Activated CD4-positive, alpha-beta memory T cell treated with anti-CD3 and anti-CD28 coated beads, Interleukin-2, amount 10 ng/mL, durations not matched to agents 7 days and 5 days (primary cell): ENCODE measurements at places on chromosomes 5 and 9.

DNA sequence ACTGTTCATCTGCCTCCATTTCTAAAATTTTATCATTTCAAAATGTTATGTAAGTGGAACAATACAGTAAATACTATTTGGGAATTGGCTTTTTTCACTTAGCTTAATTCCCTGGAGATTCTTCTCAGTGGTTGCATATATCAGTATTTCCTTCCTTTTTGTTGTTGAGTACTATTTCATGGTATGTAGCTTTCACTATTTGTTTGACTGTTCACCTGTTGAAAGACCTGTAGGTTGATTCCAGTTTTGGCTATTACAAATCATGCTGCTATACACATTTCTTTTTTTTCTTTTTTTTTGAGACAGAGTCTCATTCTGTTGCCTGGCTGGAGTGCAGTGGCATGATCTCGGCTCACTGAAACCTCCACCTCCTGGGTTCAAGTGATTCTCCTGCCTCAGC lies 33.0 kb upstream of the PWWP2A start:
- H3K36me3 ChIP-seq: no peaks in the 10 kb centered on the region
- no peak overlapping the region for H3K27ac ChIP-seq
- H3K4me3 ChIP-seq: no peak overlapping the region
- no peak for DNase-seq
- no peaks in the 10 kb centered on the region for H3K27me3 ChIP-seq

- no peak overlapping the region for H3K4me3 ChIP-seq
- no peaks in the 10 kb centered on the region for H3K36me3 ChIP-seq
Observed at GRCh38 chr9:118575341-118576070, 793.7 kb downstream of the BRINP1 start.

DNA sequence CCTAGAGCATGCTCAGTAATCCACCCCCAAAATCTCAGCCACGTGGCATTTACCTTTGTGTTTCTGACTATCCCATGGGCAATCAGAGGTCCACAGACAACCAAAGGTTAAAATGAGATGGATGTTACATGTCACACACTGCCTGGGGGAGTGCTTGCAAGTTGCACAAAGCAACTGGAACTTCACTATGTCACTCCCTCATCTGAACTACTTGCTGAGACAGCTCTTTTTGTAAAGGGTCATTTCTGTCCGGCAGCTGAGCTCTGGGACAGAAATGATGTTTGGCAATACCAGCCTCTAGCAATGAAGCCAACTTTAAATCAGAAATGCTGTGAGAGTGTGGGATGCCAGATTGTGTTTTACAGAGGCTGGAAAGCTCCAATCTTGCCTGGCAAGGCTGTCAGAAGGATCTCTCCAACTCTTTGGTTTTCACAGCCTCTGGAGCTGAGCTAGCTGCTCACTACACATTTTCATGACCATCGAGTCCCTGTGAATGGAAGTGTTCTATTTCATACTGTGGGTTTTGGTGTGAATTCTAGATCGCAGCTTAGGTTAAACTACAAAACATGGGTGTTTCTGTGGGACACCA lies 66.3 kb upstream of the TMEM215 start:
- no peaks in the 10 kb centered on the region for H3K4me1 ChIP-seq
- H3K27ac ChIP-seq: no peak overlapping the region
- DNase-seq: no peak
- H3K27me3 ChIP-seq: no peaks in the 10 kb centered on the region
- no peak overlapping the region for H3K4me3 ChIP-seq

DNA sequence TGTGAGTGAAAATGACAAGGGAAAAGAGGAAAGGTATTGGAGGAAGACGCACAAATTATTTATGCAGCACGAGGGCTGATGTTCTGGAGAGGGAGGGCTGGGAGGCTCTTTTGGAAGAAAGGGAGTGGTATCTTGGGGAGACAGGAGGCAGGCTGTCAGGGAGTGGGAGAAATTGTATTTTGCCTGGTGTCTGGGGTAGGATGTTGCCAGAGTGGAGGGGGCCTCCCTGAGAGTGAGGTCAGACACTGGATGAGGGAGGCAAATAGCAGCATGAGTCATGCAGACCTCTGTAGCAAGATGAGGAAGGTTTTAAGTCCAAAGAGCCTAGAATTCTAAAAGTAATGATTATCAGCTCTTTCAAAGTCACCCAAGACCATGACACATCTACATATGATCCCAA lies 158.0 kb downstream of the DMRT2 start:
- H3K27ac ChIP-seq: no peak overlapping the region
- H3K4me3 ChIP-seq: no peak overlapping the region
- no peaks in the 10 kb centered on the region for H3K36me3 ChIP-seq
- H3K27me3 ChIP-seq: no peaks in the 10 kb centered on the region

DNA sequence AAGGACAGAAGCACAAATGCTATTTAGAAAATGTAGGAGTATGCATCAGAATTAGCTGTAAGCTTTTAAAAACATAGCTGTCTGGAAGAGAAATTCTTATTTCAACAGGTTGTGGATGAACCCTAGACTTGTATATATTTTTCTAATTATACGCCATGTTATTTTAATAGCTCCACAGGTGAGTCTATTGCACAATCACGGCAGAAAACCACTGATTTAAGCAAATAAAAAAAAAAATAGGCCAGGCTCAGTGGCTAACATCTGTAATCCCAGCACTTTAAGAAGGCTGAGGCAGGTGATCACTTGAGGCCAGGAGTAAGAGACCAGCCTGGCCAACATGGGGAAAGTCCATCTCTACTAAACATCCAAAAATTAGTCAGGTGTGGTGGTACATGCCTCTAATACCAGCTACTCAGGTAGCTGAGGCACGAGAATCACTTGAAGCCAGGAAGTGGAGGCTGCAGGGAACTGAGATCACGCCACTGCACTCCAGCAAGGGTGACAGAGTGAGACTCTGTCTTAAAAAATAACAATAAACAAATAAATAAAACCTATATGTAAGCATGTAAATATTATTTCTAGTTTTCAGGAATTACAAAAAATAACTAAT lies 11.7 kb downstream of the TRIM23 start:
- peaks cover 45% of the 10 kb centered on the region for H3K36me3 ChIP-seq
- no peaks in the 10 kb centered on the region for H3K4me1 ChIP-seq
- H3K27ac ChIP-seq: no peak overlapping the region
- H3K4me3 ChIP-seq: no peak overlapping the region
- no peak for DNase-seq

- peaks cover 2% of the 10 kb centered on the region for H3K4me1 ChIP-seq
- no peak overlapping the region for H3K27ac ChIP-seq
- H3K36me3 ChIP-seq: no peaks in the 10 kb centered on the region
- no peak for DNase-seq
- peaks cover 2% of the 10 kb centered on the region for H3K27me3 ChIP-seq
Observed at GRCh38 chr5:149664666-149665415, 65.3 kb upstream of the PPARGC1B start.

DNA sequence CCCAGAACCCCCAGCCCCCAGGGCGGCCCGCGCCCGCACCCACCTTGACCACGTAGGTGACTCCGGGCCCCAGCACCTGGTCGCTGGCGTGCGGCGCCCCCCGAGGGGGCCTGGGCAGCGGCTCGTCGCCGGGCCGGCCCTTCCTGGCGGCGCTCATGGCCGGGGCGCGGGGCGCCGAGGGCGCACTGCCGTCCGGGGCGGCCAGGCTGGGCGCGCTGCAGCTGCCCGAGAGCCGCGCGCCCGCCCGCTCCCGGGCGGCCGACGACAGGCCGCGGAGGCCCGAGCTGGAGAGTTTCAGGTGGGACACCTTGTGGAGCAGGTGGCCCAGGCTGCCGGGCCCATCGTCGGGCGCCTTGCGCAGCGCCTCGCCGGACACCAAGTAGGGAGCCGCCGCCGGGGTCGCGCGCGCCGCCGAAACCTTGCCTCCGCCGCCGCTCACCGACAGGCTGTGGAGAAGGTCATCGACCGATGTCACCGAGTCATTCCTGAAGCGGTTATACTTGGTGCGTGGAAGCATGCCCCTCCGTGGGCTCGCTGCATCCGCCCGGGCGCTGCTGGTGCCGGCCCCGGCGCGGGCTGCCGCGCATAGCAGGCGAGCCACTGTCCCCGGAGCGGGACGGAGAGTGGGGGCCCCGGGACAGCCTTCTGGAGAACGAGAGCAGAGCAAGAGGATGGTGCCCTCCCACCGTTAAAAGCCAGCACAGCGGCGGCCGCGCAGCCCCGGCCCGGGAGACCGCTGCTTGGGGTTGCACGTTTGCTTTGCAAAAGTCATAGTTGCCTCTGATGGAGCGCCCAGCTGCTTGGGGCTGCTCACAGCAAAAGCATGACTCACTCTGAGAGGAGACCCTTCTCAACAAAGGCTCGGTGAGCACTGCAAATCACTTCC lies at the start of gene SHC3:
SHC3 (minus strand) TSS at position 875 of the 886 bp plus-strand sequence; CDS start at position 517, 358 bp downstream.
- no peak within 1 kb of the TSS for H3K27ac ChIP-seq
- H3K36me3 ChIP-seq: peaks cover 3% of the 10 kb centered on the region
- peaks cover 16% of the 10 kb centered on the region for H3K4me1 ChIP-seq
- DNase-seq: no peak
- peaks cover 69% of the 10 kb centered on the region for H3K27me3 ChIP-seq

GRCh38 chr9:82584349-82584863 lies 478.5 kb downstream of the RASEF start:
- DNase-seq: no peak
- no peak overlapping the region for H3K4me3 ChIP-seq
- no peaks in the 10 kb centered on the region for H3K4me1 ChIP-seq
- no peaks in the 10 kb centered on the region for H3K27me3 ChIP-seq
- H3K36me3 ChIP-seq: no peaks in the 10 kb centered on the region
- H3K27ac ChIP-seq: no peak overlapping the region

DNA sequence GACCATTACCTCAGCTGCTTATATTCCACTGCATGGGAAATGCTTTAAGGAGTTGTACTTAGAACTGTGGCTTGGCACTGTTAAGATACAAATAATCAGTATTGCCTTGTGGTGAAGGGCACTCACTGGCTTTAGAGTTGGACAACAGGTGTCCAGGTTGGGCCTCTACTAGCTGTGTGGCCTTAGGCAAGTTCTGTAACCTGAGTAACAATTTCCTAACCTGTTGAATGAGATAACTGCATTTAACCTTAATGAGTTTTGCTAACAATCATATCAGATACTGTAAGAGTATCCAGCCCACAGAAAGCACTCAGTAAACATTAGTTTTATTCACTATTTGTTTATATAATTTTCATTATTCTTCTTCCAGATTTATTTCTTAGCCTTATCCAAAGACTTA lies 17.2 kb upstream of the HK3 start:
- H3K4me3 ChIP-seq: no peak overlapping the region
- DNase-seq: no peak
- peaks cover 24% of the 10 kb centered on the region for H3K36me3 ChIP-seq
- peaks cover 9% of the 10 kb centered on the region for H3K4me1 ChIP-seq

GRCh38 chr5:33631786-33632185 lies 191.0 kb downstream of the TARS1 start:
- no peaks in the 10 kb centered on the region for H3K27me3 ChIP-seq
- no peak overlapping the region for H3K4me3 ChIP-seq
- no peak overlapping the region for H3K27ac ChIP-seq
- no peaks in the 10 kb centered on the region for H3K4me1 ChIP-seq
- H3K36me3 ChIP-seq: no peaks in the 10 kb centered on the region

GRCh38 chr5:78277715-78278114 lies 16.8 kb downstream of the AP3B1 start:
- no peaks in the 10 kb centered on the region for H3K27me3 ChIP-seq
- H3K4me3 ChIP-seq: no peak overlapping the region
- no peak overlapping the region for H3K27ac ChIP-seq
- no peak for DNase-seq
- H3K4me1 ChIP-seq: peaks cover 2% of the 10 kb centered on the region

DNA sequence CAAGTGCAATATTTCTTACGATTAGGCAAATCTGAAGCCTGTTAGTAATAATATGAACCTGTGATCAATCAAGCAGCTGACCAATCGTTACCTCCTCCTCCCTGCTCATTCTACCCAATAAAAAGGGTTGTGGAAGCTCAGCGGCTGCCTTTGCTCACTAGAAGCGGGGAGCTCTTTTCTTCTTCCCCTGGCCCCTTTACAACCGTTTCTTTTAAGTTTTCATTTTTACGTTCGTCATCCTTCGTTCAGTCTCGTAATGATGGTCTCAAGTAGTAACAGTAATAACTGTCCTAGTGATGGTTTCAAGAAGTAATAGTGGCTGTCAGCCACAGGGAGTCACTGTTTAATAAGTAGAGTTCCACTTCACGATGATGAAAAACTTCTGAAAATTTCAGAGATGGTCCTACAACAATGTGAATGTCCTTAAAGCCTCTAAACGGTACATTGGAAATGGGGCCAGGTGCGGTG lies 6.2 kb downstream of the UGT3A2 start:
- H3K4me3 ChIP-seq: no peak overlapping the region
- no peaks in the 10 kb centered on the region for H3K36me3 ChIP-seq
- no peak overlapping the region for H3K27ac ChIP-seq
- H3K27me3 ChIP-seq: peaks cover 28% of the 10 kb centered on the region

GRCh38 chr5:155434681-155435080 lies 421.1 kb downstream of the KIF4B start:
- H3K27me3 ChIP-seq: no peaks in the 10 kb centered on the region
- no peak for DNase-seq
- H3K27ac ChIP-seq: no peak overlapping the region
- no peaks in the 10 kb centered on the region for H3K36me3 ChIP-seq
- H3K4me3 ChIP-seq: no peak overlapping the region
- H3K4me1 ChIP-seq: no peaks in the 10 kb centered on the region

- H3K27ac ChIP-seq: no peak overlapping the region
- no peak for DNase-seq
- no peaks in the 10 kb centered on the region for H3K4me1 ChIP-seq
- peaks cover 9% of the 10 kb centered on the region for H3K27me3 ChIP-seq
Observed at GRCh38 chr5:102532123-102532522, 33.3 kb upstream of the SLCO6A1 start.

- H3K27ac ChIP-seq: no peak overlapping the region
- no peaks in the 10 kb centered on the region for H3K36me3 ChIP-seq
- H3K4me3 ChIP-seq: no peak overlapping the region
- peaks cover 11% of the 10 kb centered on the region for H3K27me3 ChIP-seq
Observed at GRCh38 chr5:112174959-112175594, 244.0 kb downstream of the EPB41L4A start.

DNA sequence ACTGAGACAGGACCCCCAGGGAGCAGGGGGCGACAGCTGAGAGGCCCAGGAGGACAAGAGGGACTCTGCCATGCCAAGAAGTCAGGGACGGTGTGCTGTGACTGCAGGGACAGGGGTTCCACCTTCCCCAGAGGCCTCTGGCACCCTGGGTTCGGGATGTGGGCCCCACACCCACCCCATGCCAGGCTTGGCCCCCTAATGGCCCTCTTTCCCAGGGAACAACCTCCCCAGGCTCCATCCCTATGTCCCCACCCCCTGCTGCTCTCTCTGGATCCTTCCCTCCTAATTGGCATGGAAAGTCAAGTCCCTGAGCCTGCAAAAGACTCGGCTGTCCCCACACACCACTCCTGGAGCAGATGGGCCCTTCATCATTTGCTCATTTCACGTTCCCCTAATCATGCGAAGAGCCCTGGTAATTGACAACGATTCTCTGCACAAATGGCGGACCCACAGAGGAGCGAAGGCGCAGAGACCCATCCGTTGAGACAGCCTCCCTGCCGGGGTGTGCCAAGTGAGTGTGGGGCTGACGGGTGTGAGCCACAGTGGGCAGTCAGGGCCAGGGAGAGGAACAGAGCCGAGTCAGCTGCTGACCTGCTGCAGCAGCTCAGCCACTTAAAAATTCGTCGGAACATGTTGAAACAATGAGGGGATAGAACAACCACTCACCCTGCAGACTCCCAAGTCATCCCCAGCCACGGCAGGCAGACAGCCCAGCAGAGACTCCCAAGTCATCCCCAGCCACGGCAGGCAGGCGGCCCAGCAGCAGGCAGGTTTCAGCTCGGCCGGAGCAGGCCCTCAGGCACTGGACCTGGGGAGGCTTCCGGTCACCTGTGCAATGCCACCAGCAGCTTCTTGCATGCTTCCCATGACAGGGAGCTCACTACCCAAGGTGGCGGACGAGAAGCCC lies 109.0 kb downstream of the VAV2 start:
- no peaks in the 10 kb centered on the region for H3K36me3 ChIP-seq
- H3K27me3 ChIP-seq: no peaks in the 10 kb centered on the region
- no peak for DNase-seq
- H3K27ac ChIP-seq: no peak overlapping the region
- no peak overlapping the region for H3K4me3 ChIP-seq
